T-helper 1 cell treated with Interleukin-12 subunit alpha and Interleukin-12 subunit beta and Interleukin-4 antibody, amounts not matched to agents 30 ng/mL and 1 ng/mL, for 36 hours (primary cell): ENCODE measurements at places on chromosomes 5 and 9. TPM values are rescaled to one million over a fixed set of nuclear protein-coding genes. Genes with fewer than 3 reads are reported as not detected.

The KLHL3 gene
- total RNA-seq, result 3.8 TPM in 2 replicates

The SIT1 gene
- 218 and 222 TPM in 2 replicates for total RNA-seq

The FLT4 gene
- 0.32 and 0.56 TPM in 2 replicates for total RNA-seq

The TLX3 gene
- total RNA-seq, result not detected in 2 replicates

The WNT8A gene
- total RNA-seq, result not detected in 2 replicates

The CCDC192 gene
- total RNA-seq, result not detected in 2 replicates

The MORN5 gene
- not detected in 2 replicates for total RNA-seq

The ABO gene
- 2.1 and 2.5 TPM in 2 replicates for total RNA-seq

The TMEM171 gene
- not detected in 2 replicates for total RNA-seq

The ZNF454 gene
- total RNA-seq, result not detected in 2 replicates
